ENCODE measurements at places on chromosomes 6 and 20. TPM values are rescaled to one million over a fixed set of nuclear protein-coding genes. Genes with fewer than 3 reads are reported as not detected.

DNA sequence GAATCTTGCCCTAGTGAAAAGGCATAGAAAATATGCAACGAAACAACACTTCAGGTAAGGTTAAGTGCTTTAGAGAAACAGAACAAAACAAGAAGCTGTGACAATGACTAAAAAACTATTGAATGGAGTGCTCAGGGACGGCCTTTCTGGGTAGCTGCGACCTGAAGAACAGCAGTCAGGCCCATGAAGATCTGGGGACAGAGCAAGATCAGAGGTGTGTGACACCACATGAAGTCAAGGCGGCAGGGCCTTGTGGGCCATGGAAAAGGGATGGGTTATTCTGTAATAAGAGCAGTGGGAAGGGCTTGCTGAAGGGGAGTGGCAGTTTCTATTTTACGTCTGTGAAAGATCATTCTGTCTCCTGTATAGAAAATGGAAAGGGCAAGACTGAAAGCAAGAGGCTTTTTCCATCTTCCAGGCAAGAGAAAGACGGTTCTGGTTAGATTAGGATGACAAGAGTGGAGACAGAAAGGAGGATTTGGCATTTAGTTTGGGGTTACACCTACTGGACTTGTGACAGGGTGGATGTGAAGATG, 5.1 kb downstream of the UBE2V1 start:
- no peak for DNase-seq

GRCh38 chr6:84522135-84522549, 242.3 kb downstream of the TBX18 start:
- DNase-seq = no peak

GRCh38 chr6:3483675-3484074, 26.8 kb upstream of the SLC22A23 start:
- DNase-seq = no peak

DNA sequence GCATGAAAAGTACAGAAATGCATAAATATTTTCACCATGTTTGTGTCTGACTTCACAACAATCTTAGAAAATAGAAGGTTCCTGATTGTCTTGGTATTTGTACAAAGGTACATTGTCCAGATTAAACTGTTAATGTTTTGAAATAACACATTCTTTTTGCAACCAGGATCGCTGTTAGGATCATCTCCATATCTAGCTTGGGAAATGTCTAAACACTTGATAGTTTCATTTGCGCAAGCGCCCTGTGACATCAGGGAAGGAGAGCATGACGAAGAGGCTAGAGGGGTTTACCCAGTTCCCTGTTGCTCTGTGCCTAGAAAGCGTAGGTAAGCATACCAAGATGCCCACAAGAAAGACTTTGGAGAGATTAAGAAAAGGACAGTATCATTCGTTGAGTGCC, 19.4 kb downstream of the ALDH8A1 start:
- no peak for DNase-seq

DNA sequence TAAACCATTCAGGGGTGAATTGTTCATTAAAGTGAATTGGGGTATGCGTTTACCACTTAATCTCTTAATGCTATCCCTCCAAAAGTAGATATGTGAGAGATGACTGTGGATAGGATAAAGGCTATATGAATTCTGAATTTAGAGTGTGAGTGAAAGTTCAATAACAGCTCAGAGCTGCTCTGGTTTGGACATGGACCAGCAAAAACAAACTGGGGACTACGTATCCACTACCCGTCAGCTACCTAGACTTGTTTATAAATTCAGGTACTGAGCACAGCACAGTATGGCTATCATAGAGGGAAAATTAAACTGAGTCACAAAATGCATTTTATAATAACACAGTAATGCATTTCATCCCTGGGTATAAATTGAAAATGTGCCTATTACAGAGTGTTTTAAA, 44.4 kb downstream of the HDDC2 start:
- DNase-seq = no peak

GRCh38 chr6:143585241-143585640, 73.7 kb upstream of the FUCA2 start:
- DNase-seq = no peak

DNA sequence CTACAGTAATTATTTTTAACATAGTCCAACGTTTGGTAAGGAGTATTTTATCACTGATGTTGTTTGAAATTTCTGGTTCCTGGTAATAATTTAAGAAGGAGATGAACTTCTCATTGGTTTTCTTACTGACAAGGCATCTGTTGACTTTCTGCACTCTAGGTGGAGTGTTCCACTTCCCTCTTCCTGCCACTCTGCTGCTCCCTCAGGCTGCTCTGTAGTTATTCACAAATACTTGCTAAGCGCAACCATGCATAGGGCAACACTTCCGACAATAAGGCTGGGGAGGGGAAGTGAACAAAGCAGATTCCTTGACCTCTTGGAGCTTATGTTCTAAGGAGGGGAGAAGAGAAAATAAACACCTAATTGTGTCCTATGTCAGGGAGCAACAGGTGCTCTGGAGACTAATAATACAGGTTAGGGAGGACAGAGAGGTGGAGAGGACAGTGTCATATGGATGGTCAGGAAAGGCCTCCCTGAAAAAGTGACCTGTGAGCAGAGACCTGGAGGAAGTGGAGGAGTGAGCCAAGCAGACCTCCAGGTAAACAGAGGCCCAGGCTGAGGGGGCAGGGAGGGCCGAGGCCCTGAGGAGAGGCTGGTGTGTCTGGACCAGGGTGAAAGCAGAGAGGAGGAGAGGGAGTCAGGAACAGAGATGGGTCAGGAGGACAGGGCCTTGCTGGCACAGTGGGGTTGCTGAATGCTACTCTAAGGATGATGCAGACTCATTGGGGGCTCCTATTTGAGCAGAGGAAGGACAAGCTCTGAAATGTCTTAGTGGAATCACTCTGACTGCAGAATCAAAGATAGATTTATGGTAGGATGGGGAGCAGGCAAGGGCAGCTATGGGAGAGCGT, 134.8 kb upstream of the SLC24A3 start:
- DNase-seq = no peak

- no peak for DNase-seq
Measured at GRCh38 chr6:124530926-124531325, 431.3 kb upstream of the RNF217 start.

- no peak for DNase-seq
Measured at GRCh38 chr6:157034436-157035230, 257.5 kb downstream of the ARID1B start.

DNA sequence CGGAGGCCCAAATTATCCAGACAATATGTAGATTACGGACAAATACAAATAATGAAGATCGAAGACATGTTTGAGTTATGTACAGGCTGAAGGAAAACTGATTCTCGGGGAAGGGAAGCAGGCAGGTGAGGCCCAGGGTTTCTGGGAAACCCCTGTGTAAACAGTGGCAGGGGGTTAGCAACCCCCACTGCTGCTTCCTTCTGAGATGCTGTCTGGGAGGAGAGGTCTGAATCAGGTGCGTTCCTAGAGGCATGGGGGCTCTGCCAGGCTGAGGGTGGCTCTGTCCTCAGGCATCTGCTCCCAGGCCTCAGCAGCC, 7.2 kb upstream of the MDGA1 start:
- no peak for DNase-seq

- DNase-seq = no peak
Measured at GRCh38 chr20:38023181-38024001, 9.9 kb downstream of the TTI1 start.

DNA sequence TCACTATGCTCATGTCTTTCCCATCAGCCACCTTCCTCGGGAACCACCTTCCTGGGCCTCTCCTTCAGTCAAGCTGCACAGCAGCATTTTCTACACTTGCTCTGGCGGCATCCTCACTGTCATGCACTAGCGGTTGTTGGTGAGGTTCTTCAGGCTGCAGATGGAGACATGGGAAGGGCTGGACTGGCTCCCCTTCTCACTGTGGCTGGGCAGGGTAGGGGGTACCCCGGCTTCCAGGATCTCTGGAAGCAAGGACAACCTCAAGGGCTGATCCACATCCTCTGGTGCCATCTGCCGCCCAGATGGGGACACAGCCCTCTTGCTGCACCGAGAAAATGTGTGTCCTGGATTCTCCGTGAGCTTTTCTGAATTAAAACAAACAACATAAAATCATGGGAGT, 180.1 kb upstream of the RNF24 start:
- DNase-seq = no peak

- no peak for DNase-seq
Measured at GRCh38 chr6:27617700-27618689, 145.1 kb upstream of the ZNF184 start.

DNA sequence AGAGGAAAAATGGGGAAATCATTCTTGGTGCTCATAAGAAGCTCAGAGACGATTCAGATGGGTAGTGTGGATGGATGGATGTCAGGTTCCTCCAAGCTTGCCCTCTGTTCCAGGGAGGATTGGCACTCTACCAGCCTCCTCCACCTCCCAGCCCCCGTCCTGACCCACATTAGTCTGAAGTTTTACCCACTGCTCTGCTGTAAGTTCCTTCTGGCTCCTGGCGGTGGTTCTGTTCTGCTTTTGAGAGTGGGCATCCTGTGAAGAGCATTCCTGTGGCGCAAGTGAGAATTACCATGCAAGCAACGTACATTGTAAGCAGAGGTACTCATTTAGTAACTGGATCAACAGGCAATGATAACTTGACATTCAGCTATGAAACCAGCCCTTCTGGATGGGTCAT, 103.4 kb downstream of the SYNDIG1 start:
- no peak for DNase-seq

DNA sequence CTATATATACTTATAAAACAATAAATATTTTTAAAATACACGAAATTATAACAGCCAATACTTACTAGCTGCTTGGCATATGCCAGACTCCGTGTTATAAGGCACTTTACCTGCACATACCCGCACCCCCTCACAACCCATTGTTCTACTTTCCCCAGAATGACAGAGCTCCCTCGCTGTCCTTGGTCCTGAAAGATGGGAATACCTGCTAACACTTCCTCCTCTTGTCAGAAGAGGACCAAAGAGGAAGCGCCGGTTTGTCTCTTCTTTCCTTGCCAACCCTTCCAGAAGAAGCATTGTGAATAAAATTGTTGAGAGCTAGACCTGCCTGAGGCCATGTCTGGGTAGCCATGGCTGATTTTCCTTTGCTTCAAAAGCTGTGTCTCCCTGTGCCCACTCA, 149.3 kb downstream of the PTPRT start:
- no peak for DNase-seq

- no peak for DNase-seq
Measured at GRCh38 chr6:6895929-6896328, 211.8 kb upstream of the RREB1 start.

DNA sequence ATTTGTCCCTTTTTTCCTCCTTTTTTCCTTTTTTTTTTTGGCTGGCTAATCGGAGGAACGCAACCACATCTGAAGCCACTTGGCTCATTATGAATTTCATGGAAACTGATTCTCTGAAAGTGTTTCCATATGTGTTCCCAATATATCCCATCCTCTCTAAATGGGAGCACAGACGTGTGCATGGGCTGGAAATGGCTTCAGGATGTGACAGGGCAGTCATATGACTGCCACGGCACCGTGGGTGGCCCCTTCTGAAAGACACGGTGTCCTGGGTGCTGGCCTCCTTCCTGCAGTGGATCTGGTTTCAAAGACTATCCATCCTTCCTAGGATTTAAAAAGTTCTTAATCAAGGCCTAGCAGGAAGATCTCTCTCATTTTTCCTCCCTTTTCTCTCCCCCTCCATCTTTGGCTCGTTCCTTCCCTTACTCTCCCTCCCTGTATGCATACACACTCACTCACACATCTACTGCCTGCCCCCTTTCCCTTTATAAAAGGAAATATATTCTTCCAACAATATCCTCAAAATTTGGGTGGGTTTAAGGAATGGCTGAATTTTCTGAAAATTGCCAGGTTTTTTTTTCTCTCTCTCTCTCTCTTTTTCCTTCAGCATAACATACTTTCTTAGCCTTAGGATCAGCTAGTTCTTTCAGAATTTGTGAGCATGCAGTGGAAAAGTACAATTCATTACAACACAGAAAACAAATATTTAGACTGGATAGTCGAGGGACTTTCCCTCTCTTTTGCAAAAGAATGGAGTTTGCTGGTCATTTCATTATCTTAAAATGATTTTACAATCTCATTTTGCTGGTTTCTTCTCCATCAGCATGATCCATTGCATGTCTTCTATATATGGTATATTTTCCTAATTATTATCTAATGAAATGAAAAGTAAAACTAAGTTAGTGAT, 161.2 kb upstream of the SUPT3H start:
- no peak for DNase-seq

- no peak for DNase-seq
Measured at GRCh38 chr6:138971601-138972000, 16.5 kb downstream of the REPS1 start.

DNA sequence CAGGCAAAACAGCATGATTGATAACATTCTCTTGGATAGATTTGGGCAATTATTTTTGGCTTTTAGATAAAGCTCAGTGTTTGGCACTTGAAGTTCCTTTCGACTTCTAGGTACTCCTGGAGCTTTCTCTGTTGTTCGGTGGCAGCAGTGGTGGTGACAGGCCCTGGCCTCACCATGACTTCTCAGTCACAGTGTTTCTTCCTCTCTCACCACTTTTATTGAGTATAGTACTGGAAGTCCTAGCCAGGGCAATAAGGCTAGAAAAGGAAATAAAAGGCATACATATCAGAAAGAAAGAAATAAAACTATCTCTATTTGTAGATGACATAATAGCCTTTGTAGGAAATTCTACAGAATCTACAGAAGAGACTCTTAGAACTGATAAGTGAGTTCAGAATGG, 101.2 kb upstream of the SIRPG start:
- DNase-seq = no peak

- no peak for DNase-seq
Measured at GRCh38 chr6:139133262-139134063, 1.4 kb upstream of the HECA start.

DNA sequence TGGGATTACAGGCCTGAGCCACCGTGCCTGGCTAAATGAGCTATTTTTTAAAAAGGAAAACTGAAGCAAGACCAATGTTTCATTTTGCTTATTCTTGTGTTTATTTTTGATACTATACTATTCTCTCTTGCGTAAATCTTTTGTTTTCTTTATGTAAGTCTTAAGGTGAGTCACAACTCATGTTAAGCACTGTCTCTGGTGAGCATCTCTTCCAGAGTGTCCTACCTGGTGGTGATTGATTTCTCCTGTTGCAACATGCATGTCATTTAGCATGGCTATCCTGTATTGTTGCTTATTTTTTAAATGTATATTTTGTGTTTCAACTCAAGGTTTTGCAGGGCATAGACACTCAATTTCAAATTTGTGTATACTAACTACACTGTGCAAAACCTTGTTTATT, 336.0 kb downstream of the RFPL4B start:
- DNase-seq = no peak

- no peak for DNase-seq
Measured at GRCh38 chr20:25025986-25026605, 31.8 kb downstream of the ACSS1 start.

The RRP36 gene
- polyA plus RNA-seq = 26.6 TPM

The PRL gene
- 0.42 TPM for polyA plus RNA-seq

The PKIG gene
- 0.67 TPM for polyA plus RNA-seq

The ZNF311 gene
- polyA plus RNA-seq = not detected

The ATP5F1E gene
- 39.0 TPM for polyA plus RNA-seq

The SASH1 gene
- polyA plus RNA-seq = 4.7 TPM

The RAET1G gene
- polyA plus RNA-seq = not detected

The PPP1R14C gene
- 0.11 TPM for polyA plus RNA-seq

The WASF1 gene
- 1.4 TPM for polyA plus RNA-seq

The PTPRT gene
- polyA plus RNA-seq = not detected

The SLC35F1 gene
- not detected for polyA plus RNA-seq

The RHAG gene
- polyA plus RNA-seq = not detected

The PTGIS gene
- not detected for polyA plus RNA-seq

The HRH3 gene
- polyA plus RNA-seq = not detected

The IL20RA gene
- not detected for polyA plus RNA-seq

The GLP1R gene
- polyA plus RNA-seq = not detected

The CCM2L gene
- polyA plus RNA-seq = not detected
